Stimulated activated CD8-positive, alpha-beta memory T cell treated with anti-CD3 and anti-CD28 coated beads, Interleukin-2, amount 100 ng/mL, for 48 hours (primary cell): ENCODE measurements at places on chromosomes 4 and X.

GRCh38 chr4:174218127-174218790 is 65.2 kb downstream of the FBXO8 start:
- DNase-seq = no peak

DNA sequence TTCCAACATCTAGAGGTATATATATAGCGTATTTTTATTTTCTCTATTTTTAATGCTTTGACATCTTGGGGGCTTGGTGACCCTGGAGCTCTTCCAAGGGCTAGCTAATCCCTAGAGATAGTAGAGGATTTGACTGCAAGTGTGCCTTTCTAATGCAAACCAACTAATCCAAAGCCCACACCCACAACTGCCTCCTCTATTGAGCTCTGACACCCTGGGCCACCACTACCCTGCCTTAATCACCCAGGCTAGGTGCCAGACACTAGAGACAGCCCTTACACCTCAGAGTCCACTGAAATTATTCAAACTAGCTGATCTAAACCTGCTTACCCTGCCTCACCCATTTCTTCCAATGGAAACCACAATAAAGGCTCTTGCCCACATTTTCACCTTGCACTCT is 69.6 kb upstream of the ATXN3L start:
- DNase-seq = no peak

- DNase-seq = no peak
These were observed 76.3 kb downstream of the ATP10D start for GRCh38 chr4:47561331-47561730.

DNA sequence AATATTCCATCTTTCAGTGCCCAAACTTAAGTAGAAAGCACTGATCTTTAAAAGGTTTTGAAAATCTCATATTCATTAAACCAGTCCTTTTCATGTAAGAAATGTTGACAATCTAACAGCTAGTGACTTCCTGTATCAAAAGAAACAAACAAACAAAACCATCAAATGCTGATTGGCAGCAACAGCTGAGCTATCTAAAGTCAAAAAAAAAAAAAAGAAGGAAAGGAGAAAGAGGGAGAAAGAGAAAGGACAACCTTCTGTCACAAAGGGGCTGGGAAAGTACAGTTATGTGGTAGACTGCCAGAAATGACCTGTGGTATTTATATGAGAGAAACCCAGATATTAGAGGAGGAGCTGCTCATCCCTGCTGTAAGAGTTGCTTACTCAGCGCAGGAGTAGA is 614.6 kb upstream of the SMIM31 start:
- DNase-seq = no peak

- DNase-seq = no peak
These were observed 53.1 kb downstream of the GAK start for GRCh38 chr4:878796-879728.

DNA sequence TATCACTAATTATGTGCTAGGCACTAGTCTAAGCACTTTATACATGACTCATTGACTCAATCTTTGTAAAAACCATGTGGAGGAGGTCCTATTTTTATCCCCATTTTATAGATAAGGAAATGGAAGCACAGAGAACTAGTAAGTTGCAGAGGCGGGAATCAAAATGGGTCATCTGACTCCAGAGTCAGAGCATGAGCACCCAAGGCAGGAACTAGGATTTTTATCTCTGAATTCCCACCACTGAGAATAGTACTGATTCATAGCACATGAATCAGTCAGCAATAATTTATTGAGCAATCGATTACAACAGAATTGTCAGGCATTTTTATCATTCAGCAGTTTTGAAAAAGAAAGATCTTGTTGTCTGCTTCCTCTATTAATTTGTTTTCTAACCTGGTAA is 19.3 kb downstream of the SCARB2 start:
- DNase-seq = no peak

DNA sequence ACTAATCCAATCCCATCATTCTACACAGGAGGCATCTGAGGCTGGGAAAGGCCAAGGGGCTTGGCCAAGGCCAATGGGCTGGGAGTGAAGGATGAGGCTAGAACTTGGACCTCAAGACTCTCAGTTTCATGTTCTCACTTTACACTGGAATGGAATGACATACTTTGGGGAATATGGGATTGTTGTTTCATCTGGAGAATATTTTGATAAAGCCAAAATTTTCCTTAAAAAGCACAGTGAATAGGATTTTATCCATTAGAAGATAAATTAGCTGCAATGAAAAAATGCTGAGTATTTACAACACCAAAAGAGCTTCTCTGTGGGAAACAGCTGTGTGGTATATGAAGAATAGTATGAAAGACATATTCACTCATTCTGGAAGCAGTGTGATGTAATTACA is 29.3 kb downstream of the SMIM20 start:
- no peak for DNase-seq
